Activated CD8-positive, alpha-beta memory T cell treated with anti-CD3 and anti-CD28 coated beads for 1 hour (primary cell): ENCODE measurements at places on chromosomes 1 and 21.

DNA sequence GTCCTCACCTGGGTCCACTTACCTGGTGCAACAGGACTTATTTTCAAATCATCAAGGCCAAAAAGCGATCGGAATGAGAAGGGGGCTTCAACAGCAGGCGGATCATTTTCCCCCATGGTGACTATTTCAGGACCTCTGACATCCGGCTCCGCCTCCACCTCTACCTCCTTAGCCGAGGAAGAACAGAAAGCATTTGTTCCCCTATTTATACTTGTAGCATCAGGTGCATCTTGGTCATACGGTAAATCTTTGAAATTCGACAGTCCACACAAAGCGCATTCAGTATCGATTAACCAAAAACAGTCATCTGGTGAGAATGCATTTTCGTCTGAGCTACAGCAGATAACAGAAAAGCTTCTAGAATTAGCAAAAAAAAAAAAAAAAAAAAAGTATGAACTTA, 550 bp downstream of the TMPRSS3 start:
- no peak for DNase-seq

DNA sequence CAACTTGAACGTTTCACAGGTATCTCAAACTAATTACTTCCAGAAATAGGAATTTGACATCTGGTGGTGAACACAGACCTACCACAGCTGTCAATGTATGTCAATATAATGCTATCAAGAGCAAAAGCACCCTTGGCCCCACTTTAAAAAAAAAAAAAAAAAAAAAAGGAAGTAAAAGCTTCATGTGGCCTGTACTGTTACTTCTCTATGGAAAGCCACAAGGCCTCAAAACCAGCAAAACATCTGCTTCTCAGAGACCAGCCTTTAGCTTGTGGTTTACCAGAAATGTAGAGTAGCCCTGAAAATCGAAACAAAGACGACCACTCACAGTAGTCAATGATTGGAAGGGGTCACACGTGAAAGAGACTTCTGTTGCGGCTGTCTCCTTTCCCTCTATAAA, 109.6 kb downstream of the SLC45A1 start:
- no peak for DNase-seq

DNA sequence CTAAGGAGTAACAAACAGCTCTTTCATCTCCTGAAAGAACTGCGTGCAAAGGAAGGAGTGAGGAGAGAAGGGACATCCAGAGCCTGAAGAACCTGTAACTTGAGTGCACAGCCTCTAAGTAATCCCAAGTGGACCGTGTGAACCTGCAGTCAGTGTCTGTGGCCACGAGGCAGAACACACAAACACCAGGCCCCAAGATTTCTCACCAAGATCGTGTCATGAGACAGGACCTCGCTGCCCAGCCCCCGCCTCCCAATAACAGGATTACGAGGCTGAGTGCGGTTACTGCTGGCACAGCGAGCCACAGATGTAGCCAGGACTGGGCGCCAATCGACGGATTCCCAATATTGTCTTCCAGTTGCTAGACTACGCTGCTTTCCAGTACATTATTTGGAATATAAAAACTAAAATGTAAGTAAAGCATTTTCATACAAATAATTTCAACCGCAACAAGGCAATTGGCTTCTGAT, 101.3 kb upstream of the SLC25A33 start:
- no peak for DNase-seq

DNA sequence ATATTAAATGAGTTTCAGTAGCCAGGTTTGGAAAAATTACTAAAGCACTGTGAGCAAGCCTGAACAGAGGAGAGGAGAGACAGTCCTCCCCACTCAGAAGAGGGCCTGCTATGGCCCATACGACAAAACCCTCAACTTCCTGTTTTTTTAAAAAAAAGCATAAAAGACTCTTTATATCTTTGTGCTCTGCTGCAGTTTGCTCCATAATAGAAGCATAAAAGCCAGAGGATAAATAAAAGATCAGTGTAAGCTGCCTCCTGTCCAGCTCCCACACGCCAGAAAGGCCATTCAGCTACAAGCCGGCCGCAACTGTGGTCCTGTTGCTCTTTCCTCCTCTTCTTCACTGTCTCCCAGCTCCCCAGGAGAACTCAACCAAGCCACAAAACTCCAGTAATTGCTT, 37.8 kb downstream of the NID1 start:
- no peak for DNase-seq

DNA sequence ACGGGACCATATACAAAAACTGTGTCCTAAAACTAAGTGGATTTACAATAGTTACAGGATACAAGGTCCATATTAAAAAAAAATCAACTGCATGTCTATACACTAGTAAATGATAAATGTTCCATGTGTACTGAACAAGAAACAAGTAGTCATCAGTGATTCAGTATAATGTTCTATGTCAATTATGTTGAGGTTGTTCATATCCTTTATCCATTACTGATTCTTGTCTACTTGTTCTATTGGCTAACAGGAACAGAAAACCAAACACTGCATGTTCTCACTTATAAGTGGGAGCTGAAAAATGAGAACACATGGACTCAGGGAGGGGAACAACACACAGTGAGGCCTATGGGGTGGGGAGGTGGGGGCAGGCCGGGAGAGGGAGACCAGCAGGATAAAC, 90.5 kb downstream of the CDC42BPA start:
- DNase-seq = no peak

GRCh38 chr1:67134695-67135094, at the start of gene C1orf141:
TSS of gene C1orf141 (minus strand) at chr1:67134970. CDS start at chr1:67127240, 7,730 bp downstream.
- no peak for DNase-seq
